Stimulated activated CD4-positive, alpha-beta T cell treated with anti-CD3 and anti-CD28 coated beads, Interleukin-15, amount 100 ng/mL, for 24 hours (primary cell): ENCODE measurements at places on chromosomes 16 and 17.

GRCh38 chr17:4327606-4328005 lies 38.9 kb downstream of the UBE2G1 start:
- DNase-seq, result no peak

- DNase-seq, result no peak
Measured at GRCh38 chr17:83195330-83196023, 116.1 kb downstream of the METRNL start.

GRCh38 chr16:70659953-70660671 lies 13.8 kb downstream of the IL34 start:
- DNase-seq, result no peak

GRCh38 chr16:85984947-85985451 lies 86.0 kb downstream of the IRF8 start:
- no peak for DNase-seq

- DNase-seq, result no peak
Measured at GRCh38 chr16:8391257-8391656, 199.1 kb downstream of the TMEM114 start.

DNA sequence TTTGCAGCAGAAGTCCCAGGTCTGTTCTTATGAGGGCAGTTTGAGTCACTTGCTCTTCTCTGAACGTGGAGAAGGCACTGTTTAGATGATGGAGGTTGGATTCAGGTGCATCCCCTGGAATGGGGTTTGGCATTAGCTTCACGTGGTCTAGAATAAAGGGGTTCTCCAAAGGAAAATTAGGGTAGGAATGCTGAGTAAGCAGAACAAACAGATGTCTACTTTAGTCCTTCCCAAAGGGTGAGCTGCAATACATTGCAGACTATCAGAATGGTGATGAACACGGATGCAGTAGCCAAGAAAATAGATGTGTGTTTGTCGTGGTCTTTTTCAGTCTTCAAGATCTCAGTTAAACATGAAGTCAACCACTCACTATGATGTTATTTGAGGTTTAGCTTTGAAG lies 3.3 kb upstream of the CBLN1 start:
- DNase-seq, result no peak
